Stimulated activated CD4-positive, alpha-beta T cell treated with anti-CD3 and anti-CD28 coated beads, Interleukin-2, amount 100 ng/mL, for 4 hours (primary cell): ENCODE measurements at places on chromosomes 1 and 21.
A peak's percentile ranks its signal among the peaks of the same experiment; 100 is the strongest.

DNA sequence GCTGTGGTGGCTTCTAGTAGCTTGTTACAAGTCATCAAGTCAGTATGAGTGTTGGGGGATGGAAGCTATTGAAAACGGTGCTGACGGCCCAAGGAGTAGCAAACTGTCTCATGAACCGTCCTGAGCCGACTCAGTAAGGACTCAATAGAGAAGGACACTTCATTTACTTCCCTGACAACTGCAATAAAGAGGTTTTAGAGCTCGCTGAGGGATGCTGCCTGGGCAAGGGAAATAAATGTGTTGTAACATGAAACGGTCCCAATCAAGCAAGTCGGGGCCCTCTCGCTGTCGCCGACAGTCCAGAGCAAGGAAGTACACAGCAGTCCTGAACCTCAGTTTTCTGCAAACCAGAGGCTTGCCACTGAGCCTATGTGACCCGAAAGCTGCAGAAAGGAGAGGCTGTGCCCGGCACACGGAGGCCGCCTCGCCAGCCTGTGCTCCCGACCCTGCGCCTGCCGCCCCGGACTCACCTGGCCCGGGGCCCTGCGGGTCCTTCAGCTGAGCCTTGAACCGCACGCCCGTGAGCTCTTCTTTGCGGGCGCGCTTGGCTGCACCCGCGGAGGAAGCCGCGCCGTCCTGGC is 423 bp downstream of the URB1 start:
- no peak for DNase-seq

GRCh38 chr1:99163671-99164070 is 100.6 kb upstream of the PLPPR4 start:
- DNase-seq = no peak

DNA sequence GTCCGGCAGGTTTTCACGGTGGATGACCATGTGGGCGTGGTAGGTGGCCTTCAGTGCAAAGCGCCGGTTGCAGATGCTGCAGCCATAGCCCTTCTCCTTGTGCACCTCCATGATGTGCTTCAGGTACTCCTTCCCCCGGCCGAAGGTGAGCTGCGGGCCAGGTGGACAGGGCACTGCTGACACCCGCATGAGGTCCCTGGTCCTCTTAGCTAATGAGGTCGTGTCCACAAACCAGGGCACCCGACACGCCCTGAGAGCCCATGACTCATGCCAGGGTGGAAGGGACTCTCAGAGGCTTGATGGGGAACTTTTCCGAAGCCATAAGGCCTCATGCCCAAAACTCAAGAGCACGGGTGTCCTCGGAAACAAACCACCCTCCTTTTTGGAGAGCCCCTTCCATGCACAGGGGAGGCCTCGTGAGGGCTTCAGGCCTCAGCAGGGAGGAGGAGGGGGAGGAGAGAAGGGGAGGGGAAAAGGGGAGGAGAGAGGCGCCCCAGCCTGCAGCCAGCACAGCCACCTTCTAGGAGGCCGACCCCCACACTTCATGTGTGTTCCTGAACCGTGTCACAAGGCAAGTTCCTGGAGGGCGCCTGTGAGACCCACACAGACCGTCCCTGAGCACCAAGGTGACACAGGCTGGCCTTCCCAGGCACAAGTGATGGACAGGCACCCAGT is 54.4 kb upstream of the RIPK4 start:
- DNase-seq = no peak

GRCh38 chr1:64514197-64514765 is 44.4 kb downstream of the CACHD1 start:
- DNase-seq = no peak

DNA sequence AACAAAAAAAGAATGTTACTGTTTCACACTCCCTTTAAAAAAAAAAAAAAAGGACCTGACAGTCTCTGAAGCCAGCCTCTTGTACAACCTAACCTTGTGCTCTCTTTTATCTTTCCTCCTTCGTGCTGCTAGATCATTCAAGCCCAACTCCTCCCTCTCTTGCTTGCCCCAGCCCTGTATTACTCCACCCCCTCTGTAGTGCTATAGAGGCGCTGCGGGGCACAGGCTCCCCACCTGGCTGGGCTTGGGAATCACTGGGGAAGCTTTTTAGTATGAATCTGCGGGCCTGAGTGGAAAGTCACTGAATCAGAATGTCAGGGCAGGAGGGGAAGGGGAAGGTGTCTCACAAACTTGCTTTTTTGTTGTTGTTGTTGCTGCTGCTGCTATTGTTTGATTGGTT is 383.7 kb upstream of the CAMK1G start:
- no peak for DNase-seq

DNA sequence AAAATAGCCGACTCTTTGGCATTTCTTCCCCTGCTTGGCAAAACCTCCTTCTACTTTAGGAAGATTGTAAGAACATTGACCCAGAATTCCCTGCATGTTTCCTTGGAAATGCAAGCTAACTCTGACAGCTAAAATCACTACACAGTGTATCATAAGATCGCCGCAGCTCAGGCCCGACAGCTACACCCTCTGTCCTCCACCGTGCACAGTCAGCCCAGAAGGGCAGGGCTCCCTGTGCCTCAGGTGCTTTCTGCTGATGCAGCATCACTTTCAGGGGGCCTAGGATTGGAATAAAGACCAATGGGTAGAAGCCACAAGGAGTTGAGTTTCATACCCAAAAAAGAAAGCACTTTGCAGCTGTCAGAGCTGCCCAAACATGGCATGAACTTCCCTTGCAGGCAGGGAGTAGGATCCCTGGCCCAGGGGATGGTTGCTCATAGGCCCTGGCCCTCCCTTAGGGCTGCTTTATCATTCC is 145.3 kb downstream of the SEC16B start:
- no peak for DNase-seq

DNA sequence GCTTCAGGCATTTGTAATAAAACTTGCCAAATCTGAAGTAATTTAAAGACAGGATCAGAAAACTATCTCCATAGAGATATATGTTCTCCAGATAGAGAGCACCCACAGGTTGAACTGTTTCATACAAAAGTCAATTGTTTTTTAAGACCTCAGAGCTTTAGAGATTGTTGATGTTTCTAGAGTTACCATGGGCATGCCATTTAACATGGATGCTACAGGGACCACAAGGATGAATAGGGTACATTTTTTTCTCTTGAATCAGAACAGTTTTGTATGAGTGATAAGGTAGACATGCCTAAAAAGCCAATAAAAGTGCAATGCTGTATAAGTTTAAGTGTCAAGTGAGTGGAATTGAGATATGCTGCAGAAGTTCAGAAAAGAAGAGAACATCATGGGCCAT is 511.0 kb upstream of the CAMK1G start:
- DNase-seq = no peak

DNA sequence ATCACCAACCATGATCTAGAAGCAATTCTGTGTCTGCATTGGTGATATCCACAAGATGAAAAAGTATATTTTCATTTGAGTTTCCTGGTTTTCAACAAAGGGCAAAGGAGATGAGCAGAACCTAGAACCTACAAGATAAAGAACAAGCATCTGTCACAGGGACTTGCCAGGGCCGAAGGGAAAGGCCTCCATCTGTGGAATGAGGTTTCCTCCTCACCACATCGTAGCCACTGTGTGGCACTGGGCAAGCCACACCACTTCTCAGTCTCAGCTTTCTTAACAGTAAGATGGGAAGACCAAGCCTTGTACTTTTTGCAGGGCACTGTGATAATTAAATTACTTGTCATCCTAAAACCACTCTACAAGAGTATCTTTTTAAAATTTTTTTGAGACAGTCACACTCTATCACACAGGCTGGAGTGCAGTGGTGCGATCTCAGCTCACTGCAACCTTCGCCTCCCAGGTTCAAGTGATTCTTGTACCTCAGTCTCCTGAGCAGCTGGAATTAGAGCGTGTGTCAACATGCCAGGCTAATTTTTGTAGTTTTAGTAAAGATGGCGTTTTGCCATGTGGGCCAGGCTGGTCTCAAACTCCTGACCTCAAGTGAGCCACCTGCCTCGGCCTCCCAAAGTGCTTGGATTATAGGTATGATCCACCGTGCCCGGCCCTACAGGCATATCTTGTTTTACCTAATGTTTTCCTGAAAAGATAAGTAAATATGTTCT is 45.8 kb downstream of the ARHGEF11 start:
- no peak for DNase-seq

- no peak for DNase-seq
Measured at GRCh38 chr1:247447162-247447909, 10.6 kb downstream of the OR2B11 start.

DNA sequence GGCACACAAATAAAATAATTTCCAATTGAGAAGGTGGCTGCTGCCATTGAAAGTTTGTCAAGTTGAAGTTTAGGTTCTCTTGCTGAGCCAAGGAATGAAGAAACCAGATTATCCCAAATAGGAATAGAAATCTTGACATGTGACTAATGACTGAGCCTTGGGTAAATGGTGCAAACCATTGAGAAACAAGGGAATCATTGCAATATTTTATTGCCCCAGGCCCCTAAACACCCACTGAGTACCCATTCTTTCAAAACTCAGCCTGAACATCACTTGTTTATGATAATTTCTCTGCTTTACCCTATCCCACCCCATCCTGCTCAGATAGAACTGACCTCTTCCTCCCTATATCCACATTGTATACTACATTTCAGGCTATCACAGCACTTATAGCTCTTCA is 46.6 kb upstream of the VTCN1 start:
- no peak for DNase-seq

DNA sequence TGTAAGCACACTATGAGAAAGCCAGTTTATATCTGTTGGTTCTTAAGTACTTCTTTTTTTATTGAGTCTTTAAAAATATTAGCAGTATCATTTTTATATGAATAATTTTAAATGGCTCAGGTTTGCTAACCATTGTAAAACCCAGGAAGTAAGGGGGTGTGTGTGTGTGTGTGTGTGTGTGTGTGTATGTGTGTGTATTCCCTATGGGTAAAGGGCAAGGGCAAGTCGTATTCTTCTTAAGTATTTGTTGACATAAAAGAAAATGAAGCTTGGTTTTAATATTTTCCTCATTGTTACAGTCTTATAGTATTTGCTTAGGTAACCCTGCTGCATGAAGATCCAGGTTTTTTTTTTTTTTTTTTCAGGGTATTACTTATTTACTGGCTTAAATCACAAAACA is 495.0 kb upstream of the B3GALT2 start:
- no peak for DNase-seq

- DNase-seq = no peak
Measured at GRCh38 chr1:181095763-181096184, 7.3 kb downstream of the IER5 start.

GRCh38 chr21:17784180-17784598 is 35.0 kb downstream of the C21orf91 start:
- DNase-seq = no peak

- DNase-seq = no peak
Measured at GRCh38 chr1:248855580-248855979, 3.3 kb downstream of the ZNF692 start.

- DNase-seq = no peak
Measured at GRCh38 chr1:219299420-219299819, 125.7 kb downstream of the LYPLAL1 start.

DNA sequence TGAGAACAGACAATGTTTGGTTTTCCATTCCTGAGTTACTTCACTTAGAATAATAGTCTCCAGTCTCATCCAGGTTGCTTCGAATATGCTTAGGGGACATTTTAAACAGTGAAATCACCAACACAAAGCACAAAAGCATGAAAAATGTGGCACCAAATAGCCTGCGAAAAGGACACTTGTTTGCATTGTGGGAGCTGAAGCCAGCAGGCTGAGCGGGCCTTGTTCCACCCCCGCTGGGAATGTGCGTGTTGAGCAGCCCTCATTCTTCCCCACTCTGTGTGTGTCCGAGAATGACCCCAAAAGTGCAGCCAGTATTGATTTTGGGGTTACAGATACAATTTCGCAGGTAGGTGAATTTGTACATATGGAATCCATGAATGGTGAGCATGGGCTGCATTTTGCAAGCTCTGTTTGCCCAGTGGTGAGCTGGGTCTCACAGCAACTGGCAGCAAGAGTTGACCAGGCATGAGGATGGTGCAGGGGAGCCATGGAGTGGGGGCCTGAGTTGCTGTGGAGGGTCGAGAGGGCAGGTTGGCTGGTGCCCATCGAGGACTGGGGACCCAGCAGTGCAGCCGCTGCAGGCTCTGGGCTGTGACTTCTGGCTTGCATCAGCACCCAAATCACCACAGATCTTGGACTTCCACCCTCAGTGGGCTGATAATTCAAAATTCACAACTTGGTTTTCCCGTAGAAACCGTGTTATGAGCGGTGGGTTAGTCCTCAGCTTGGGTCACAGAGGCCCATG is 29.4 kb downstream of the NENF start:
- DNase-seq = no peak

GRCh38 chr21:39386194-39386593 is 37.3 kb upstream of the HMGN1 start:
- no peak for DNase-seq

DNA sequence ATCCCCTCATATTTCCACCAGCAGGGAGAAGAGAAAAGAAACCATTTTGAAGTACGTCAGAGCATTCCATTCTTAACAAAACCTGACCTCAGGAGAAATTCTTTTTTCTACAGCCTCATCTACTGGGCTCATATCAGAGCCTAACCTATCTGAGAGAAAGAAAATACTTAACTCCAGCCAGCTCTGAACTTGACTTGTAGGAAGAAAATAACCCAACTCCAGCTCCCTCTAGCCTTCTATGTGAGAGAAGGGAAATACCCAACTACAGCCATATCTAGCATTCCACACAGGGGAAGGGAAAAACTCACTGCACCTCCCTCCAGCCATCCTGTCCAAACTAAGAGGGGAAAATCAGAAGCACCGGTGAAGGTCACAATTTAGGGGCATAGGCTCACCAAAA is 57.7 kb downstream of the SPATA6 start:
- no peak for DNase-seq

GRCh38 chr21:34613679-34614627 is 960 bp downstream of the RCAN1 start:
- DNase-seq = peak; percentile 18
